Stimulated activated CD4-positive, alpha-beta T cell treated with anti-CD3 and anti-CD28 coated beads, Interleukin-2, amount 100 ng/mL, for 4 hours (primary cell): ENCODE measurements at places on chromosomes 6 and 20.
A peak's percentile ranks its signal among the peaks of the same experiment; 100 is the strongest.

GRCh38 chr20:10447028-10447427 is 11.9 kb downstream of the SLX4IP start:
- peak; percentile 22 for DNase-seq

GRCh38 chr6:26653007-26653406 is 6.5 kb downstream of the ZNF322 start:
- DNase-seq, result no peak

DNA sequence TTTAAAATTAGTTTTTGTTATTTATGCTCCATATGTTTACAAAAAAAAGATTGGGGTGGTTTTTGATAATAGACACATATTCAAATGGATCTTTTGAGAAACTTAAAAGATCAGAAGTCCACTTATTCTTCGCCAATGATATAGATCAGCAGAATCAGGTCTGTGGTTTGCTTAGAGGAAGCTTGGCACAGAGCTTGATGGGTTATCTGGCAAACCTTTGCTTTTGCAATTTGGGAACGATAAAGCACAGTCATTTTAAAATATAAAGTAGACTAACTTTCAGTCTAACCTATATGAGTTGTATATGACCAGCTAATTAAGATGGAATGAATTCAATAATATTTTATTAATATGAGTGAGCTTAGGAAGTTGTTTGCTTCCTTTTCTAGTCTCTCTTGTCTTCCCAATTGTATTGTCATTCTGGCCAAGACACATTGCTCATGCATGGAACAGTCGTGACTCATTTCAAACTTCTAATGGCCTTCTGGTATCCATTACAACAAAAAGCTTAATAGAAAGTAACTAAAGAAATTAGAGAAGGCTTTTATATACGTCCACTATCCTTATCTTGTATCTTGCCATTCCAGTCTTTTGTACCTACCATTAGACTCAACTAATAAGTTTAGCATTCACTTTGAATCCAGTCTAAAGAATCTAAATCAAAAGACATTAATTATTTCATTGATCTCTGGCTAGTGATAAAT is 118.7 kb downstream of the TBX18 start:
- no peak for DNase-seq

GRCh38 chr6:107815846-107816245 is 8.3 kb downstream of the SCML4 start:
- no peak for DNase-seq

DNA sequence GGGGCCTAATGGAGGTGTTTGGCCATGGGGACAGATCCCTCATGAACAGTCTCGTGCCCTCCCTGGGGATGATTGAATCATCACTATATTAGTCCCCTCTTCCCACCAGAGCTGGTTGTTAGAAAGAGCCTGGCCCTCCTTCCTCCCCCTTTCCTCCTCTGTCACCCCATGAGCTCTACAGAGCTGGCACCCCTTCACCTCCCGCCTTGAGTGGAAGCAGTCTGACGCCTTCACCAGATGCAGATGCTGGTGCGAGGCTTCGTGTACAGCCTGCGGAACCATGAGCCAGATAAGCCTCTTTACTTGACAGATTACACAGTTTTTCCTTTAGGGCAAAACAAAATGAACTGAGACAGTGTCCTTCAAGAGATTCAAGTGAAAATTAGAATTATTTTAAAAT is 74.4 kb upstream of the RIPOR2 start:
- DNase-seq, result no peak

GRCh38 chr6:85372188-85372914 is 77.5 kb upstream of the NT5E start:
- DNase-seq, result no peak

GRCh38 chr6:14454473-14454775 is 336.9 kb downstream of the CD83 start:
- peak; percentile 24 for DNase-seq

DNA sequence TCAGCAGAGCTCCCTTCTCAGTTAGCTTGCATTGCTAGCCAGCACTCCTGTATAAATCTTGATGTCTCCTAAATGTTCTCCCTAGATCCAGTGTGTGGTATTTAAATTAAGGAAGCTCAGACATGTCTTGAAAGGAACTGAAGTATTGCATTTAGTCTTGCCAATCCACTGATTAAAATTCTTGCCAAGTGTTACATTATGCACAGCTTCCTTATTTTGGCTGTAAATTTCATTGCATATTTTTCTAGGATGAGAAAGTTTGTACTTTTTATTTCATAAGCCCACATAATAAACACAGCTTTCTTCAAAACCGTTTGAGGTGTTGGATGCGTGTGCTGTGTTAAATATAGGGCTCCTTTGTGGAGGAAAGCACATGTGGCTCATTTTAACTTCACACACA is 329.8 kb upstream of the FLRT3 start:
- DNase-seq, result no peak

DNA sequence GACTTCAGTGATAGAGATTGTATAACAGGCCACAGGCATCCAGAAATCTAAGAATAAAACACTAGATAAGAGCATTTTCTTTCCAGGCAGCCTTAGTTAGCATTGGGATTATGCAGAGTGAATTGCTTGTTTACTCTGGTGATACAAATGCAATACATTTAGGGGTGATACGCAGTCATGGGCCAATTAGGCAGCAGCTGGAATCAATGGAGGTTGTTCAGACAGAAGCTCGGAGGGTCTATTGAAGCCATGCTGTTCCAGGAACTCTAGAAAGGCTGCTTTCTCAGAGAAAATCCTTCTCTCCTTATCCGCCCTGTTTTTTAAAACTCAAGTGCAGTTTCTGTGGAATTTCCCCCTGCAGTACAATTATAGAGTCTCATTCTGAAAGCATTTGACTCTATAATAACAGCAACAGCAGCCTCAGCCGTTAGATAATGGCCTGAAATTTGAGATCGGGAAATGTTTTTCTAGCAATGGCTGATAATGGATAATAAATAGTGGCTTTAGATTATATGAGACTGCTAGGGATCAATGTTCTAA is 364.3 kb upstream of the HS3ST5 start:
- no peak for DNase-seq

DNA sequence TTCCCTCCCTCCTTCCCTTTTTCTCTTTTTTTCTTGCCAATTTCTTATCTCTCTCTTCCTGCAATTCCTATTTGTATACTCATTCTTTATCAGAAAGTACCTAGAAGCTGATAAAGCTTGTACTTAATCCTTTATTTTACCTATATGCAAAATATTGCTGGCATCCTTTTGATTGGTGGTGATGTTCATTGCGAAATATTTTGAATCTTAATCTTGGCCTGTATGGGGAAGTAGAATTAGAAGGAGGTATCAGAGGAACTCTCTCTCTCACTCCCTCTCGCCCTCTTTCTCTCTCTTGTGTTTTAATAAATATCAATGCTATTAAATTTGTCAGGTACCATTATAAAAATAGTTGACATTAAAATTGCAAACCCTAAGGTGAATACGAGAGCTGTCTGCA is 52.8 kb downstream of the UST start:
- no peak for DNase-seq

DNA sequence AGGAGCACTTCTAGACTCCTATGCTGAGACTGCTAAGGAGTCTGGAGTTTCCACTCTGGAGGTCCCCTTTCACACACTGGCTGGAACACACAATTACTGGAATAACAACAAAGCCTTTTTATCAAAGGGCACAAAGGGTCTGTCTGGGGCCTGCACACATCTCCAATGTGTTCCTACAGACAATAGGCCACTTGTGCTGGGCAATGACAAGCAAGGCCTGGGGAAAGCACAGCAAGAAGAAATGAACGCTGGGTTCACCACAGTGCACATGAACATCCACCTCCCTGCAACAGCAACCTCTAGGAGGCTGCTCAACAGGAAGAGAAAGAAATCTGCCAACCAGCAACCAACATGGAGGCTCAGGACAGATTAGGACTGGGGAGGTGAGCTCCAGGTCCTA is 43.9 kb downstream of the TRPC4AP start:
- DNase-seq, result no peak

- DNase-seq, result no peak
Observed at GRCh38 chr6:159267165-159267564, 98.0 kb downstream of the FNDC1 start.

GRCh38 chr20:35845561-35845960 is 73.7 kb downstream of the PHF20 start:
- no peak for DNase-seq

DNA sequence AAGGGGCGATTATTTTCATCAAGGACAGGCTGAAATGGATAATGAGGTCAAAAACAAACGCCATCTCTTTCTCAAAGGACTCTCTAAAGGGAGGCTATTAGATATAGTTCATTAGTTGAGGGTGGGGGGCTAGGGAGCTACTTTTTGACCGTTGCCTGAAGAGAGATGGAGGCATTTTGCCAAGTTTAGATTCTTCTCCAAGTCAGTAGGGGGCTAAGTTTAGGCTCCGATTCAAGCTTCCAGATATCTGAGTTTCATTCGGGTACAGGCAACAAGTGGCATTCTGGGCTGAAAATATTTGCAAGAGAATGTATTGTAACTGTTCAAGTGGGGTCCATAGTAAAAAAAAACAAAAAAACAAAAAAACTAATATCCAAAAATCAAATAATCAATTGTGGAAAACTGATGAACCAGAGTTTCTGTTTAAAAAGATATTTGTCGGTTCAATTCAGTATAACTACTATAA is 43.4 kb upstream of the PIM1 start:
- DNase-seq, result no peak

GRCh38 chr20:8557711-8558110 is 425.6 kb downstream of the PLCB1 start:
- DNase-seq, result no peak

DNA sequence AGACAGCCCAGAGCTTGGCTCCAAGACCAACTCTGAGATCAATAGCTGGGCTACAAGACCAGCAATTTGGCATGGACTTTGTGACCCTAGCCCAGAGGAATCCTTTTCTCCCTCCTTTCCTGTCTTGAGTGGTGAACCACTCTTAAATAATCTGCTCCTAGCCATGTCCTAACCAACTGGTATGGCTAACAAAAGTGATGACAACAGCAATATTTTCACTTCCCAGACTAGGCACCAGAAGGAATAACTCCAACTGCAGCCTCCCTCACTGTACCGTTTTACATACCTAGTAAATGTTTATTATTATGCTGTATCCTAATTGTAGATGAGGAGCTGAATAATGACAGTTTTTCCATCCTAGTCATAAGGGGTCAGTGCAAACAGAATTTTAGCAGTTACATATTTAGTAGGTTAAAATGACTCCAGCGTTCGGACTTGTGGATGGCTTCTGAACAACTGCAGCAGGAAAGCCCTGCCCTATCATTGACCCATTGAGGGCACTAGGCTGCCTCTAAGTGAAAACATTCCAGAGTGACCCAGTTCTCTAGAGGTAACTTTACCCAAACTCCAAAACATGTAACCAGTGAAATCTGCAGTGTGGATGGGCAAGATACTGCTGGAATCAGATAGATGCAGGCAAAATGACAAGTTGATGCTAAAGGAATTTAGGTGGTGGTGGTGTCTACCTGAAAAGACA is 77.1 kb downstream of the SH3BGRL2 start:
- DNase-seq, result no peak

DNA sequence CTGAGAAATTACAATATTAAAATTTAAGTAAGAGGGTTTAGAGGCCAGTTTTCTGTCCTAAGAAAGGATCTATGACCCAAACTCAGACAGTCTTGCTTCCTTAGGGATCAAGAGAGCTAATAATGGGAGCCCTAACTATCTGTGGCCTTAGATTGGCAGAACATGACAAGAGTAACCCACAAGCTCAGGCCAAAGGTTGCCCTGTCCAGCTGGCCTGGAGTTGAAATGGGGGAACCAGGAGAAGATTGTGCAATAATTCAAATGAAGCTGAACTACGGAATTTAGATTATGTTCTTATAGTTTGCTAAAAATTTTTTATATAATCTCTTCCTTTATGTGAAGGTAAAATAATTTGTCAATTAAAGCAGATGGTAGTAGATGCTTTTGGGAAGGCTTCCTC is 26.4 kb downstream of the LAMA4 start:
- DNase-seq, result no peak

DNA sequence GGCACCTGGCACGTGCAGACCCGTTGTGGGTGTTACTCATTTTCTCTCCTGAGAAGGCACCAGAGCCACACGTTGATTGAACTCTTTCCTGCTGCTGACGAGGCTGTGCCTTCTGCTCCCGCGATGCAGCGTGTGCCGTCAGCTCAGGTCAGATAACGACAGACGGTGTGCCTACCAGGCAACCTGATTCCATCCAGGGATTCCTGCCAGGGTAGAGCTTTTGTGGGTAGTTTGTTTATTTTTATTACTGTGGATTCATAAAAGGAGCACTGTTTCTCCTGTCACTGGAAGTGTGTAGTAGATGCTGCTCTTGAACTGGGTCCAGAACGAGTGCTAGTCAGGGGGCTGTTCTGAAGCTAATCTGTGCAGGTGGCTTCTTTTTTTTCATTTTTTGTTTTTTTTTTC is 20.7 kb downstream of the PRPF6 start:
- DNase-seq, result no peak

DNA sequence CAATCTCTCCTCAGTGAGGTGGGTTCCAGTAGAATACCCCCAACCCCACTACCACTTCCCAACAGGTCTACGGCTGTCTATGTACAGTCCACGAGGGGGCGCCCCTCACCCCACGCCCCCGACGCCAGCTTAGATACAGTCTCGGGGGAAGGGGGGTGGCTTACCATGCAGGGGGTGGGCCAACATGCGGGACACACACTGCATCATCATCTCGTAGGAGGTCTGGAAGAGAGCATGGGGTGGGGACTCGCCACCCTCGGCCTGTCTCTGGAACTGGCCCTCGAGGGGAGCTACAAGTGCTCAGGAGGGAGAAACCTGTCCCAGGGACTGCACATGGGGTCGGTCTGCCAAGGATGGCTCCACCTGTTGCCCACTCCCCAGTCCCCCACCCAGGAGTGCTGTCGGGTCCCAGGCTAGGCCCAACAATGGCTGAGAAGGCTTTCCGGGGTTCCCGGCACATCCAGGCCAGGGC is 8.5 kb downstream of the MTCH1 start:
- DNase-seq, result no peak

GRCh38 chr20:37406010-37406998 is 60.4 kb downstream of the SRC start:
- DNase-seq, result peak; percentile 13

DNA sequence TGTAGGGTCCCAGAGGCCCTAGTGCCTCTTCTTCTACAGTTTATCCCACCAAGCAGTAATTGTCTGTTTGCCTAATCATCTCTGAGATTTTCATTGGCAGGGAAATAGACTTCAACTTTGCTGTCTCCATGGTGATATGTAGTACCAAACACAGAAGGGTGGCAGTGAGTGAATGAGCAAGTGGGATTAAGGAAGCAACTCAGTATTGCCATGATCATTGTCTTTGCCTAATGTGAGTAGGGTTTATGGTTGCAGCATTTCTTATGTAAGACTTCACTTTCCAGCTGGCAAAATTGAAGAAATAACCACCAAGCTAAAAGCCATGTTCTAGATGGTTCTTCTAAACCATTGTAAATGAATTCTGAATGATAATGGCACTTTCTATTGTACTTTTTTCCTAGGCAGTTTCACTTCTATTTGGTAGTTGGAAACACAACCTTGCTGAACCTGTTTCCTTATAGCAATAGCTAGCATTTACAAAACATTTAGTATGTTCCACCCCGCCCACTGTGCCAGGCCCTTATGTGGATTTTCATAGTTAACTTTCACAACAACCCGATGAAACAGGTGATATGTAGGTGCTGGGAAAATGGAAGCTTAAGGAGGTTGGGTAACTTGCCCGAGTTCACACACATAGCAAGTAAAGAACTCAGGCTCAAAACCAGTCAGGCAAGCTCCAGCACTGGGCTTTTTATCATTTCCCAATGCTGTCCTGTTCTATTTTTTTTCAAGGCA is 32.0 kb downstream of the ZC2HC1B start:
- no peak for DNase-seq
